Spleen (tissue), 13 donors: ENCODE measurements at places on chromosomes 1 and 21.

- DNase-seq, result no peak
Observed at GRCh38 chr1:26122988-26123973, 11.7 kb downstream of the PDIK1L start.

GRCh38 chr1:21397813-21398188, 42.1 kb upstream of the NBPF3 start:
- no peak for DNase-seq

DNA sequence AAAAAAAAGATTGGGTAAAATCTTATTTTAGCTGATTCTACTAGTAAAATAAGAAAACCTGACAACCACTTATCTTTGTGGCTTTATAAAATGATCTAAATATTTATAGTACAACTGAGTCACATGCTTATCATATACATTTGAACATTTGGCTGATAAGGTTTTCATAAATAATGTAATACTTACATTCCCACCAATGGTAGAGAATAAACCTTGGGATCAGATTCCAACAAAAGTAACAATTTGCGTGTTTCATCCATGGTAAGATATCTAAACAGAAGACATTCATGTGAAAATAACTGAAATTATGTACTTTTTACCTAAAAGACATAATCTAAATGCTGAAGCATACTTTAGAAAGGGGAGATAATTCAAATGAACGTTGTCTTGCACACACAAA, 18.4 kb downstream of the STIL start:
- no peak for DNase-seq

DNA sequence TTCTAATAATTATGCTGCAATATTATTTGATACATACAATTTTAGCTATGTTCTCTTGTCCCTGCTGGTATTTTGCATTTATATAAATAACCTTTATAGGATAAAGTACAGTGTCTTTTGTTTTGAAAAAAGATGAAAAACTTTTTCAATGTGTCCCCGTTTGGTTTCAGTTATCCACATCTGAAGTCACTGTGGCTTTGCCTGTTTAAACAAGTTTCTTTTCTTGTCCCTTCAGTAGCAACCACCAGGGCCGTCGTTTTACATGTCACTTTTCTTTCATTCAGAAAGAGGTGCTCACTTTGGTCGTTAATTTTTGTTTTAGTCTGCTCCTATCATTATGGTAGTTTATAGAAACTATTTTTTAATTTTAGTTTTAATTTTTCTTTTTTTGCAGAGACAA, 41.4 kb downstream of the RABGAP1L start:
- DNase-seq, result no peak

DNA sequence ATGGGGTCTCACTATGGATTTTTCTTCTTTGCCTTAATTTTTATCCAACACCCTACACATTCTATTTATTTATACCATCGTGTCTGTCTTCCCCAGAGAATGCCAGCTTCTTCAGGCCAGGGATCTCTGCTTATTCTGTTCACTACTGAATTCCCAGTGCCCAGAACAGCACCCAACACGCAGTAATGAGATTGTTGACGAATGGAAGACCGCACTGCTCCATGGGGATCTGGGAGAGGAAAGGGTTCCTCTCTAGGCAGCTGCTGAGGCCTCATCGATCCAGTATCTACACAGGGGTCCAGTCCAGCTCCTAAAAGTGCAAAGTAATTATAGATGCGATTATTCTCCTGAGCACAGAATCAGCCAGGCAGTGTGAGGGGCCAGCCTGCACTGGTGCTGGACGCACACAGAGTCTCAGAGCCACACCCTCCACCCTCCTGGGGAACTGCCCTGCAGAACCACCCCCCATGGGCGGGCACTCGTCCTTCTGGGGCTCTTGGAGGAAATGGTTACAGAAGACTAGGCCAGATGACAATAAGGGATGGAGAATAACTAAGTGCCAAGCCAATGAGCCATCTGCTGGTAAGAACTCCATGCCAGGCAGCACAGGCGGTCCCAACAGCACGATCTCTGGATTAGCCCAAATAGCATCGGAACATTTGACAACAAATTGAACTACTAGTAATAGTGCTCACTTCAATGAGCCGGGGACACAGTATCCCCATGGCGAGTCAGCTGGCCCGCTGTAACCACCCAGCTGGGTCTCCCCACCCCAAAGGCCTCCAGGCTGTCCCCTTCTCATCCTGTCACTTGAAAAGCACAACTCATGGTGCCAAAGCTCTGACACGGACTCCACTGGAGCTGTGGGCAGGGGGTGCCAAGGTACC, 1.7 kb upstream of the PDE9A start:
- DNase-seq, result peak; percentile 76

GRCh38 chr1:95754412-95754811, 520.4 kb downstream of the RWDD3 start:
- peak; percentile 66 for DNase-seq

GRCh38 chr1:98763488-98764150, 102.1 kb downstream of the SNX7 start:
- no peak for DNase-seq

DNA sequence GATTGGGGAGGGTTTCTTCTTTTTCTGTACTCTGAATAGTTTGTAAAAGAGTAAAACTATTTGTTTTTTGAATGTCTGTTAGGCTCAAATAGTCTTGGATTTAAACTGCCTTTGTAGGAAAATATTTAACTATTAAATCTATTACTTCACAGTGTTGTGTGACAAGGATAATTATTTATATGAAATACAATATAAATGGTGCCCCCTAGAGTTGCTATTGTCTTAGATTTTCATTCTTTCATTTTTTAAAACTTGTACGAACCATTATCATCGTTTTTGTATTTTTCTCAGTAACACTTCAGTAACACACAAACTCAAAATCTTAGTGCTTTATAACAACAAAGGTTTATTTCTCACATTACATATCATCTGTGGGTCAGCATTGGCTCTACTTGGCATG, 37.4 kb downstream of the C1orf185 start:
- DNase-seq, result no peak
